ENCODE measurements at places on chromosomes 11 and 22. TPM values are rescaled to one million over a fixed set of nuclear protein-coding genes. Genes with fewer than 3 reads are reported as not detected.

GRCh38 chr11:79637219-79637618 is 196.4 kb upstream of the TENM4 start:
- no peaks in the 10 kb centered on the region for H3K4me1 ChIP-seq
- no peaks in the 10 kb centered on the region for H3K27me3 ChIP-seq
- no peak for DNase-seq
- H3K27ac ChIP-seq: no peak overlapping the region
- no peak overlapping the region for H3K4me3 ChIP-seq
- no peaks in the 10 kb centered on the region for H3K36me3 ChIP-seq

DNA sequence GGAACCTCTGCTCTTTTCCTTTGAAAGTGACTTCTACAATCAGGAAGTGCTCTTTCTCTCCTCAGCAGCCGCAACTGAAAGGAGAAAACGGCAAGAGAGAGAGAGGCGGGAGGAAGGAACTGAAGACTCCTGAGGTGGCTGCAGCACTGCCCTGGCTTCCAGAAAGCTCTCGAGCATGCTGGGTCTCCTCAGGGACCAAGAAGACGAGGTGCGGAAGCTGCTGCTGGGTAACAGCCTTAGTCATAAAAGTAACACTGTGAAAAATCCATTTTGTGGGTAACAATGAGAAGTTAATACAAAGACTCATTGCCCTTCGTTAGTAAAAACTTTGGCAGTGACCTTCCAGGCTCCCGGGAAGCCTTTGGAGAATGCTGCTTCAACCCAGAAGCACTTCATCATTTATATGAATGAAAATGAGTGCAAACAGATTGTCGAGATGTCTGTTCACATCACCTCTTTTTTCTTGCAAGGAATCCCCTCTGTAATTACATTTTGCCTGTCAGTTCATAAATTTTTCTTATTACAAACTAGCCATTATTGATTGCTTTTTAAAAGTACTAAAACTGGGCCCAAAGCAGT is 473.4 kb downstream of the SOX6 start:
- no peak overlapping the region for H3K4me3 ChIP-seq
- peak; percentile 73 for DNase-seq
- no peaks in the 10 kb centered on the region for H3K36me3 ChIP-seq
- no peak overlapping the region for H3K27ac ChIP-seq
- H3K27me3 ChIP-seq: no peaks in the 10 kb centered on the region

The WEE1 gene
- 5.0 TPM for polyA plus RNA-seq

DNA sequence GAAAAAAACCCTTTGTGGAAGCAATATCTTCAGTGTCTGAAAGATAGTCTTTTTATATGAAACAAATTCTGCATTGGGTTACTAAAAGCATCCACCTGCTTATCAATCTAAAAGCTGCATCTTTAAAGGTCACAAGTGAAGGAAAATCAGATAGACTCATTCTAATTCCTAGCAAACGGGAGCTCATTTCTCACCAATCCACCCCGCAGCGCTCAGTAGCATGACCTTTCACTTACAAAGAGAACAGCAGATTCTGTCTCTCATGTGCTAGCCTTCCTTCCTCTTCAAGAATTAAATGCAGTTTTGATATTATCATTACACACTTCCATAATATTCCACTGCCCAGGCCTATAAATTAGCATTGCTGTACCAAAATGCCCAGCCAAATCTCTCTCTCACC is 212.9 kb downstream of the CADM1 start:
- H3K4me1 ChIP-seq: peaks cover 15% of the 10 kb centered on the region
- no peaks in the 10 kb centered on the region for H3K36me3 ChIP-seq
- no peak overlapping the region for H3K4me3 ChIP-seq
- no peak for DNase-seq
- H3K27ac ChIP-seq: no peak overlapping the region
